ENCODE measurements at places on chromosomes 11 and 22.

- no peak for DNase-seq
These were observed 2.3 kb downstream of the PICALM start for GRCh38 chr11:86066657-86067008.

DNA sequence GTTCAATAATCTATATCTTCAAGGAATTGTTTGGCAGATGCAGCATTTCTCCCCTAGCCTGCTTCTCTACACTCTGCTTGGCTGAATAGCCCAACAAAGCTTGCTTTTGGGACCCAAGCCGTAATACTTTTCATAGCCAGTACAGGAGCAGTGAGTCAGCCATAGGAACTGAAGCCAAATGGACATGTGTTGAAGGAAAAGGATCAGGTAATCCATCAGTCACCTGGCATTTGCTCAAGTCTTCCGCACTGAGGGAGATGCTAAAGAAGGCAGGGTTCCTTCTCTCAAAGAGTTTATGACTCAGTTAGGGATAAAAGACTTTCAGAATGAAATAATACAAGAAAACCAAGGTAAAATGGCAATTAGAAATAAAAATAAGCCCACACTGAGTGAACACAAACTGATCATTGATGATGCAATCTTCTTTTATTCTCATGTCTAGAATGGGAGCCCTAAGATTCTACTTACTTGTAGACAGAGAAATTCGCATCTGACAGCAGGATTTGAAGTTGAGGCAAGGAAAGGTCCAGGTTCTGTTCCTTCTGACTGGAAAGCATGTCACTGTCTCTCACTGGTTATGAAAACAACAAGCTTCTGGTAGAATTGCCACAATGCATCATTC, 13.2 kb downstream of the C11orf87 start:
- DNase-seq, result no peak

DNA sequence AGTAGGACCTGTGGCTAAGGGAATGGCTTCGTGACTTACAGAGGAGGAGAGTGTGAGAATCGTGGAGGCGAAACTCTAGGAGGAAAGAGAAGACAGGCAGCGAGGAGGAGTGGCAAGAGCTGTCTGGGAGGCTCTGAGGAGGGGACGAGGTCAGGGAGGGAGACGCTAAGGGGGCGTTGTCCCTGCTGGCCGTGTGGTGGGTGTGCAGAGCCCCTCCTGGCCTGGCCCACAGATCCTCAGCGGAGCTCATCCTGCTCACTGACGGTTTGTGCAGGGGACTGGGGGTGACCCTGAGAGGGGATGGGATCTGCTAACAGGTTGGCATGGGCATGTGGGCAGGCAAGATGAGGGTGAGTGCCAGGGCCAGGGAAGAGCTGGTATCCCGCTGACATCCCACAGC, 56.5 kb upstream of the PRR5 start:
- no peak for DNase-seq

- no peak for DNase-seq
These were observed 6.8 kb downstream of the BID start for GRCh38 chr22:17767233-17768065.

GRCh38 chr22:46053563-46054090, 76.7 kb upstream of the WNT7B start:
- peak; percentile 69 for DNase-seq

DNA sequence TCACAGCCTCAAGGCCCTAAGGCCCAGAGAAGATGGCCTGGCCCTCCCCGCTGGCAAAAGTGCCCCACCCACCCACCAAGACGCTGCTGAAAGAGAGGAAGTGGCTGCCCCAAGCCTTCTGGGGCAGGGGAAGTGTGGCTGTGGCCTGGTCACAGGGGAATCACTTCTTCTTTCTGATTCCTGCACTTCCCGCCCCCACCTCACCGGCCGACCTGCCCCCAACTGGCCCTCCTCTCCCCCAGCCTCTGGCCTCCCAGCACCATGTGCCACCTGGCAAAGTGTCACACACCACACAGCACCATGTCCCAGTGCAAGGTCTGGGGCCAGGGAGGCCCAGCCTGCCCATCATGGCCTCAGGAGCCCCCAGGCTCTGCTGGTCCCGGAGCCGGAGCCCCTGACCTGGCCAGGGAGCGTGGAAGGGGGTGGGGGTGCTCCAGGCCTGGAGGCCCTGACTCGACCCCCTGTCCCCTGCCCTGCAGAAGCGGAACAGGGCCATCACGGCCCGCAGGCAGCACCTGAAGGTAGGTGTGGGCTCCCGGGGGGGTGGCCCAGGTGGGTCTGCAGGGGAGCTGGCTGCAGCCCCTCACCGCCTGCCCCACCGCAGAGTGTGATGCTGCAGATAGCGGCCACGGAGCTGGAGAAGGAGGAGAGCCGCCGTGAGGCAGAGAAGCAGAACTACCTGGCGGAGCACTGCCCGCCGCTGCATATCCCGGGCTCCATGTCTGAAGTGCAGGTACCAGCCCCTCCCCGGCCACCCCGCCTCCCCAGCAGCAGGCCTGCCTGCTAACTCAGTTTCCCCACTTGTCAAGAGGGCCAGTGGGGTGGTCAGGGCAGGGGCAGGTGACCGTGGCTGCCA, 1.4 kb downstream of the TNNI2 start:
- DNase-seq, result no peak

- DNase-seq, result no peak
These were observed 10.1 kb upstream of the OR4A15 start for GRCh38 chr11:55357560-55358184.

GRCh38 chr11:123588117-123588863, 66.1 kb downstream of the SCN3B start:
- no peak for DNase-seq

GRCh38 chr22:35681454-35682052, 33.3 kb downstream of the APOL6 start:
- no peak for DNase-seq

GRCh38 chr22:32882774-32883530, 81.4 kb downstream of the TIMP3 start:
- DNase-seq, result no peak

- peak; percentile 78 for DNase-seq
These were observed 9.1 kb downstream of the LMF2 start for GRCh38 chr22:50498322-50498890.

GRCh38 chr22:46036558-46037408, 59.8 kb upstream of the WNT7B start:
- DNase-seq, result peak; percentile 58

GRCh38 chr22:29617922-29618629, 14.6 kb downstream of the NF2 start:
- no peak for DNase-seq

- DNase-seq, result peak; percentile 72
These were observed 1.7 kb downstream of the CBX6 start for GRCh38 chr22:38870312-38870741.

DNA sequence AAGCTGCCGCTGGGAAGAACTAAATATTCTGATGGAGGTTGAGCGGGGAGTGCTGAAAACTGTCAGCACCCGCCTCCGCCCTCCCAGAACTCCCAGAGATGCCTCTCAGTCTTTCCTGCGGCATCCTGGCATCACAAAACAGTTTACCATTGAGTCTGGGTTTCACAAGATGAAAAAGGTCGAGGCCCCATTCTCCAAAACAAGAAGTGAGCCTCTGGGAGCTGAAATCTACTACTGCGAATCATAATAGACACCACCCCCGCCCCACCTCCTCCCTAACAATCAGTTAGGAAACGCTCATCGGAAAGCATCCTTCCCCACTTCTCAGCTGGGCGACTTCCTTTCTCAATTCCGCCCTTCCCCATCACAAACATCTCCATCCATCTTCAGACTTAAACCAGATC, 1.0 kb downstream of the SUN2 start:
- no peak for DNase-seq

DNA sequence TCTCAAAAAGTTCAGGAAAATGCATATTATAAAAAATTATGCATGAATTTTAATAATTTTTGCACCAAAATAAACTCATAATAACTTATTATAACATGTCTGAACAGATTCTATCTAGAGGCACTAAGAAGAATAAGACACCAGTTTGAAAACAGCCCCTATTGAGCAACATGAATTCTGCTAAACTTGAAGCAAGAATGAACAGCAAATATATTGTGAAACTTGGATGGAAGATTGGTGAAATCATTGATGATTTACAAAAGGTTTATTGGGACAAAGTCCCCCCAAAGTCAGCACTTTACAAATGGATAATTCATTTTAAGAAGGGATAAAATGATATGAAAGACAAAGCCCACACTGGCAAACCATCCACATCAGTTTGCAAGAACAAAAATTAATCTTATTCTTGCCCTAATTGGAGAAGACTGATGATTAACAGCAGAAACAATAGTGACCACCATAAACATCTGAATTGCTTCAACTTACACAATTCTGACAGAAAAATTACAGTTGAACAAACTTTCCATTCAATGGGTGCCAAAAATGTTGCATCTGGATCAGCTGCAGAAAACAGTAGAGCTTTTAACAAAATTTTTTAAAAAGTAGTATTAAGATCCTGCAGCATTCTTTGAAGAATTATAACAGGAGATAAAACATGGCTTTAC, 257.5 kb upstream of the FAT3 start:
- no peak for DNase-seq

DNA sequence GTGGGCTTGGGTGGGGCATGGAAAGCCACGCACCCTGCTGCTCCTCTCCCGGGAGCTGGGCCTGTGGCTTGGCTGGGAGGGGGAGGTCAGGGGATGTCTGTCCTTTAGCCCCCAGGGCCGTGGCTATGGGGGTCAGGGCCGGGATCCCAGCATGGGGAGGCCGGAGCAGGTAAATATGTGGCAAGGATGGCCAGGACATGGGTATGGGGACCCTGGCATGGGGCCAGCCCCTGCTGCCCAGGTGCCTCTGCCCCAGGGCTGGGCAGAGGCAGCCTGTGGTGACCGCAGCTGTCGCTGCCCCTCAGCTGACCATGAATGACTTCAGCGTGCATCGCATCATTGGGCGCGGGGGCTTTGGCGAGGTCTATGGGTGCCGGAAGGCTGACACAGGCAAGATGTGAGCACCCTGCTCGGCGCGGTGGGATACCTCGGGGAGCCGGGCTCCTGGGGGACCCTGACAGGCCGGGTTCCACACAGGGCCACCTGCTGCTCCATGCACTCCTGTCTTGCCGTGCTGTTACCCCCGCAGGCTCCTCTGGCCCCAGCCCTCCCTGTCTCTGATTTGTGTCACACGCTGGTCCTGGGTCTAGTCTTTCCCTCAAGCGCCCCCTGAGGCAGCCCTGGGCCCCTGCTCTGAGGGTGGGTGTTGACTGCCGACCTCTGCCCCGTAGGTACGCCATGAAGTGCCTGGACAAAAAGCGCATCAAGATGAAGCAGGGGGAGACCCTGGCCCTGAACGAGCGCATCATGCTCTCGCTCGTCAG, 8.1 kb upstream of the ANKRD13D start:
- DNase-seq, result no peak

DNA sequence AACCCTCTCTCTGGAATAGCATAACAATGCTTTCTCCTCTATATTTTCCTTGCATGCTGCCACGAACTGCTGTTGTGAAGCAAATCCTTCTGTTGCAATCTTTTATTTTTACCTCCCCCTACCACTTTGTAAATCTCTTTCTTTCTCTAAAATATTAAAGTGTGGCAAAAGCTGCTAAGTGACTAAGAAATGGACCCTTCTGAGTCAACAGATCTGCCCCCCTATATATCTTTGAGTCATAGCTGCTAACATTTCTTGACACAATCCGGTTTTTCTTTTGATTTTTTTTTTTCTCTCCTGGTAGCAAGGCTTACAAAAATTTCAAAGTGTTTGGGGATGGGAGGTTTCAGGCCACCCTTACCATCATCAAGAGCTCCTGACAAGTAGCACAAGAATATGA, 39.0 kb upstream of the KIRREL3 start:
- DNase-seq, result no peak

DNA sequence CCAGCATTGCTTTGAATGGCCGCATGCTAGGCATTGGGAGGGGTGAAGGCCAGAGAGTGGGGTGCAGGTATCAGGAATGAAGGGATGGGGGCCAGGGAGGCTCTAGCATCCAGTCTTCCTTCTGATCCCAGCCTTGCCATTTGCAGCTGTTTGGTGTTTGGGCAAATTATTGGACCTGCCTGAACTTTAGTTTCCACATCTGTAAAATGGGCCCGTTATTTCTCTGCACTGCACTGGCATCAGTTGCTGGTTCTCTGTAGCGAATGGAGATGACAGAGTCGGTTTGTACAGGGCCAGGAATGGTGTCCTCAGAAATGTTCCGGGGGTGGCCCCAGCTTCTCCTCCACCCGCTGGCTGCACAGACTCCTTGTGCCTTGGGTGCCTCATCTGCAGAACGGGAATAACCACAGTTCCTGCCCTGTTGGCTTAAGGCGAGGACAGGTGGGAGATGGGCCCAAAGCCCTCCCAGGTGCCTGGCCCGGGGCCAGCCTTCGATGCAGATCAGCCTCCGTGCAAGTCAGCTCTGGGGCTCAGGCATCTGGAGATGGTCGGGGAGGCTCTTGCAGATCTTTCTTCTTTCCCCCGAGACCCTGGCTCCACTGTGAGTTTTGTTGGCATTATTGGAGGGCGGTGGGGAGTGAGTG, 51.4 kb upstream of the SMIM38 start:
- no peak for DNase-seq

DNA sequence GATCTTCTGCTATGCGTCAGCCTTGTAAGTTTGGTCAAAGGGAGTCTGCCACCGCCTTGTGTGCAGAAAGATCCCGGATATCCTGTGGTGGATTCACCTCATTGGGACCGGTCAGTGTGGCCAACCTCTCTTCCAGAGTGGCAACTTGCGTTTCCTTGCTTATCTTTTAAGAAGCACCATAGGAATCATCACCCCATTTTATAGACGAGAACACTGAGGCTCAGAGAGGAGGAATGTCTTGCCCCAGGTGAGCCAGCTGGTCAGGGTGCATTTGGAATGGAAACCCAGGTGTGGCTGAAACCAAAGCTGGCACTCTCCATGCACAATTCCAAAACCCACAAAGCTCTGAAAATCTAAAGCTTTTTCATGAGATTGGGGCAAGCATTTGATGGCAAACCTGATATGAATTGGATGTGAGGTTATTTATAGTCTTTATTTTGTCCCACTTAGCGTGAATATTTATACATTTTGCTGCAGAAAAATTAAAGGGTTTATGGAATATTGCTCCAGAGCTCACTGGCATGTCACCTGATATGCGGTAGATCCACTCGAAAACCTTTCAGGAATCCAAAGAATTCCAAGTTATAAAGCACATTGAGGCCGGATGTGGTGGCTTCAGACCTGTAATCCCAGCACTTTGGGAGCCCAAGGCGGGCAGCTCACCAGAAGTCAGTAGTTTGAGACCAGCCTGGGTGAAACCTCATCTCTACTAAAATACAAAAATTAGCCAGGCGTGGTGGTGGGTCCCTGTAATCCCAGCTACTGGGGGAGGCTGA, 12.1 kb upstream of the EIF3D start:
- DNase-seq, result no peak

Data from NCI-H1694 treated with DMSO at 0.1 percent for 48 hours (cell line).